ENCODE measurements at places on chromosomes 12 and 14. TPM values are rescaled to one million over a fixed set of nuclear protein-coding genes. Genes with fewer than 3 reads are reported as not detected.

- no peak for DNase-seq
Measured at GRCh38 chr12:1790444-1790843, 29.9 kb upstream of the LRTM2 start.

DNA sequence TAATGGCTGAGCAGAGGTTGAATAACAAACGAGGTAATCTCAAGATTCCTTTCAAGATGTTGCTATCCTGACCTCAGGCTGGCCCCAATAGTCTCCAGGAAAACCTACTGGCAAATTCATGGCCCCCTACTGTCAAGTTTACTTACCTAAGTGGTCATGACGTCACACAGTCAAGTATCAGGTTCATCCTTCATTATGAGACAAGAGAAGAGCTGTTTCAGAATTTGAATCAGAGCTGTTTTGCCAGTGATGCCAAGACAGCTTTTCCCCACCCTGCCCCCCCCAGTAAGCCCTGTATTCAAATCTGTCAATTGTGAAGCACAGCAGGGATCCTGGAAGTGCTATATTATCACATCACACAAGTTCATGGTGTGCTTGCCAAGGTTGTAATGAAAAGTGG lies 509.6 kb downstream of the NOVA1 start:
- DNase-seq, result no peak

The HOXC9 gene
- 15.5 TPM for total RNA-seq

The PYGL gene
- 41.1 TPM for total RNA-seq

The ANO4 gene
- 0.21 TPM for total RNA-seq

The COL2A1 gene
- 1.7 TPM for total RNA-seq

DNA sequence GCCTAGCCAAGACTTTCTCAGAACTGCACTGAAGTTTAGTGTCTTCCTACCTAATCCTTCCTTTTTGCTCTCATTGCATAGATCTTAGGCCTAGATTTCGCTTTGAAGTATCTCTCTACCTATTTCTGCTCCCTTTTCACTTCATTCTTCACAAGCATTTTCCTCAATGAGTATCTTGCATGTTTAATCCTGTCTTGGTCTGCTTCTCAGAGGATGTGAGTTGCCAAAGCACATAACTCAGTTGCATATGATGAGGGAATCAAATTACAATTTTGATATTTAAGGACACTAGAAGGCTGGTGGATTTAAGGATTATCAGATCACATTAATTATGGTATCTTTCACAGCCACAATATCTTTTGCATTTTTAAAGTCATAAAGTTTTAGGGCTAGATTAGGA lies 195.5 kb upstream of the DAAM1 start:
- no peak for DNase-seq

DNA sequence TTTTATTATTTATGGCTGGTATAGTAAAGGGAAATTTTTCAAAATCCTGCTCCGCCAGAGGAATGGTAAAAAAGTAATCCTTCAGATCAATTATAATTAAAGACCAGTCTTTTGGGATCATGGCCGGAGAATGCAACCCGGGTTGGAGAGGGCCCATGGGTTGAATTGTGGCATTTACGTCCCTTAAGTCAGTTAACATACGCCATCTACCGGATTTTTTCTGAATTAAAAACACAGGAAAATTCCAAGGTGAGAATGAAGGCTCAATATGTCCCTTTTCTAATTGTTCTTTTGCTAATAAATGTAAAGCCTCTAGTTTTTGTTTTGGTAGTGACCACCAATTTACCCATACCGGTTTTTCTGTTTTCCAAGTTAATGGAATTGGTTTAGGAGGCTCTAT lies 602.8 kb downstream of the ALG10 start:
- no peak for DNase-seq

DNA sequence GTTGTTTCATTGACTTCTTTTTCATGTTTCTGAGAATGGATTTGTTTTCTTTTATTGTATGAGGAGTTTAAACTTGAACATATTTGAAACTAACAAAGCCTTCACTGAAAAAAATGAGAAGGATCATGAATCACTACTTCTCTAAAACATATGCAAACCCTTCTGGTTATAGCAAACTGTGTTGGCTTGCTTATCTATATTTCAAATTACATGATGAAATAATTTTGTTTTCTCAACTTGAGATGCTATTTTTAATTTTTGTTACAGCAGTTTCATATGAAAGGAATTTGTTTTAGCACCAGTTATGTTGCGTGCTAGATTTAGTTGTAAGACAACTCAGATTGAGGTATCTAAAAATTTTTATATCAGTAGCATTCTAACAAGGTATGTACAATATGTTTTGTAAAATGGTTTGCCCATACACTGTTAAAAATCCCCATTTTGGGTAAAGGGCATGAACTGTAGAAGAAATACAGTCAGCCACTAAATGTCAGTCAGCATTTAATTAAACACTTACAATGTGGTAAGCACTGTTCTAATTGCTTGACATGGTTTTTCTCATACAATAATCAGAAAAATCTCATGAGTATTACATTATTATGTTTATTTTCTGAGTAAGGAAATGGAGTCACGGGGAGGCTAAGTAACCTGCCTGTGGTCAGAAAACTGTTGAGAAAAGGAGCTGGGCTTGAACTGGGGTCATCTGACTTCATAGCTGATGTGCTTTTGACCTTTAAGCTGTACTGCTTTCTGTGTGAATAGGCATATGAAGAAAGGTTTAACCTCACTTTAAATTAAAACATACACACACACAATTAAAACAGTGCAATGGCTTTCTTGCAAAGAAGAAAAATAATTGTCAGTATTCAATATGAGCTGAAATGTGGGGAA lies 105.7 kb downstream of the PLEKHA5 start:
- no peak for DNase-seq

GRCh38 chr12:55828357-55828756 lies 1.0 kb downstream of the DNAJC14 start:
- DNase-seq, result no peak

The MYH6 gene
- not detected for total RNA-seq

- DNase-seq, result no peak
Measured at GRCh38 chr14:91548108-91548507, 38.0 kb upstream of the PPP4R3A start.

GRCh38 chr14:100025111-100025510 lies 40.1 kb upstream of the EVL start:
- DNase-seq, result no peak

GRCh38 chr12:117227000-117227653 lies 36.9 kb upstream of the FBXO21 start:
- DNase-seq, result no peak

All from kidney epithelial cell (primary cell).